Left forelimb (tissue), 1 donor: ENCODE measurements at places on chromosomes 4 and X.

- DNase-seq: no peak
Observed at GRCh38 chr4:7279902-7280301, 87.6 kb downstream of the SORCS2 start.

DNA sequence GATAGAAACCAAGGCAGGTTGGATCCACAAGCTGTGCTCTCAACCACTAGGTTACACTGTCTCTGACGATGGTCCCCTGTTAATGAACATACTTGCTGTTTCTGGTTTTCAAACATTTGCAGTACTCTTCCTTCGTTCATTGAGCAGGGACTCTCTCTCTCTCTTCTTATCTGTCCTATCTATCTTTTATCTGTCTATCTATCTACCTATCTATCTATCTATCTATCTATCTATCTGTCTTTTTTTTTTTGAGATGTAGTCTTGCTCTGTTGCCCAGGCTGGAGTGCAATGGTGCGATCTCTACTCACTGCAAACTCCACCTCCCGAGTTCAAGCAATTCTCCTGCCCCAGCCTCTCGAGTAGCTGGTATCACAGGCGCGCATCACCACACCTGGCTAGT is 9.4 kb upstream of the CT47C1 start:
- no peak for DNase-seq

DNA sequence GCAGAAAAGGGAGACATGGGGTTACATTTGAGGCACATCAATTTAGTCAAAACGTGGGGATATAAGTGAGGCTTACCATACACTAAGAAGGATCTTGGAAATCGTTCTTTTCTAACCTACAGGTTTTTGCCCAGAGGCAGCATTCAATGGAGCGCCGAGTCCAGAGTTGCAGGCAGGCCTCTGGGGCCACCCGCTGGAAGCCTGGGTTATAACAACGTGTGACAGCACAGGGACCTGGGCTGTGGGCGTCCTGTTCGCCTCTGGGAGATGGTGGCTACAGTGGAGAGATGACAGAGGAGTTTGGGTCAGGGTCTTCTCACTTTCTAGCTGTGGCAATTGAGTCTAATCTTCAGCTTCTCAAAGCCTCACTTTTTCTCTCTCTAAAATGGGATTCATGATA is 53.9 kb downstream of the ENPP6 start:
- DNase-seq: no peak

- DNase-seq: no peak
Observed at GRCh38 chrX:44945736-44946135, 72.7 kb downstream of the KDM6A start.
